HT1080 (cell line): ENCODE measurements at places on chromosomes 7 and 10.

- no peak for DNase-seq
Measured at GRCh38 chr10:70515035-70515667, 36.6 kb downstream of the PALD1 start.

DNA sequence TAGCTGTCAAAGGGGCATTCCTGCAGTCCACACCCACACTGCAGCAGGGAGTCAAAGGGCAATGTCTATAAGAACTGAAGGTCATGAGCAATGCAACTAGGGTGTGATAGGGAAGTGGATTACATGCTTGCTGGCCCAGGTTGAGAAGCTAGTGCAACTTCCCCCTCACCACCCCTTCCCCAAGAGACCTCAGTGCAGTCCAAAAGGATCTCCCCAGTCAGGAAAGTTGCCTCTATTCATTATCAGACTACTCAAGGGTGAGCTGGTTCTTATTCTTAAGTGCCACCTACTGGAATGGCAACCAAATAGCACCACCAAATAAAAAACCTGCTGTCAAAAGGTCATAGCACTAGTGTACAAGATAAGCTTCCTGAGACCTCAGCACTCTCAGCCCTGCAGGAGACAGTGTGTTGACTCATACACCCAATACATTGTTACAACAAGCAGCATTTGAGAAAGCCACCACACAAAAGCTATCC lies 28.2 kb downstream of the MTERF1 start:
- DNase-seq, result peak; percentile 65

DNA sequence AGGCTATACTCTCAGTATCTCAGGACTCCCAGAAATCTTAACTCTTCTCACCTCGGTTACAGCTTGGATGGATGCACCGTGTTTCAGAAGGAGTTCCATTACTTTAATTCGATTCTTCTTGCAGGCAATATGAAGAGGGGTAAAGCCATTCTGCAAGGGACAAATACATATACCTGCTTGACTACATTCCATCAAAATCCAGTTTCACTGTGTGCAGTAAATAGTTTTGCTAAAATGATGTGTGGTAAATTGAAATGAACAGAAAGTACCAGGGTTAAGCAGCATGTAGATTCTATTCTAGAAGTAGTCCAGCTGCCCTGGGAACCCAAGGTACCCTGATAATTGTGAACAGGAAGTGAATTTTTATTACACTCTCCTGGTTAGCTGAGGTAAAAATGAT lies 183.9 kb downstream of the ANK3 start:
- no peak for DNase-seq

DNA sequence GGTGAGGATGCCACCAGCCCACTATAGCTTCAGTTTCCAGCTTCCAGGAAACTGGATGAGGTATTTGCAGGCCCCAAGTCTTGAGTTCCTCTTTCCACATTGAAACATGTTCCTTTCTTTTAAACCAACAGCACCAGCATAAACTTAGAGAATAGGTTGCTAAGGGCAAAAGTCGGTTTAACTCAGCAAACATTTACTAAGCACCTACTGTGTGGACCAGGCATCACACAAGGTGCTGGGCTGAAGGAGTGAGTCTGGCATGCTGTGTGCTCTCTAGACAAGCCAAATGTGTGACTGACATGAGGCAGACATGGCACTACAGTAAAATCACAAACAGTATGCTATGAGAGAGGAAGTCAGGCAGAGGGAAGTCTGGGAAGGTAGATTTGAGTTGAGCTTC lies 11.0 kb upstream of the RASSF4 start:
- DNase-seq, result no peak

- DNase-seq, result peak; percentile 98
Measured at GRCh38 chr7:138875794-138876193, 77.8 kb upstream of the ATP6V0A4 start.

DNA sequence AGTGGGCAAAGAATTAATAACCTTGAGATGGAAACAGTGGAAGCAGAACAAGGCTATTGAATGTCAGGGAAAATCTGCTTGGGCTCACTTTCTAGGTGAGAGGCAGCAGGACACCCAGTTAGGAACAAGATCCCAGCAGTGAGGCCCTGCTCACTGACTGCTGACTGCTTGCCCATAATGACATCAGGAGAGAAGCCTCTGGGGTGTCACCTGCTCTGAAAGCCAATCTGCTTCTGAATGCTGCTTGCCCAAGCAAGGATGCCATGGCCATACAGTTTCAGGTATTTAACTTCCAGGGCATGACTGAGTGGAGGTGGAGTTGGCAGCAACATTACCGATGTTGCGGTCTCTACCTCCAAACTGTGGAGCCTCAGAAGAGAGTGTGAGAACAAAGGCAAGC lies 11.7 kb upstream of the WAPL start:
- no peak for DNase-seq

- no peak for DNase-seq
Measured at GRCh38 chr7:71465741-71466189, 333.8 kb downstream of the GALNT17 start.
